ENCODE measurements at places on chromosomes 4 and X.

DNA sequence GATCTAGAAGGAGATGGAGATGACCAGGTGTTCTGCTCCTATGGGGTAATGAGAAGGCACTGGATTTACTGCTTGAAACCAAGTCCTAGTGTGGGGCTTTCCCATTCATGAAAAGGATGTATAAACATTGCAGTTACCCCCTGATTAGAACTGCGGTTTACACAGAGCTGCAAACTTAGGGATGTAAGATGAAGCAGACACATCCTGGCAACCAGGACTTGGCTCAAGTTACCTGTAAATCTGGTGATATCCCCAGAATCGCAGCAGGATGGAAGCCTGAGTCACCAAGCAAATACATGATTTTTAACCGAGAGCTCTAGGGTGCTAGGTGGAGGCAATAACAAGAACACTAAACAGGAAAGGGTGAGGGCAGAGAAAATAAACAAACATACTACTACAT is 178.6 kb upstream of the MAMLD1 start:
- DNase-seq = no peak

DNA sequence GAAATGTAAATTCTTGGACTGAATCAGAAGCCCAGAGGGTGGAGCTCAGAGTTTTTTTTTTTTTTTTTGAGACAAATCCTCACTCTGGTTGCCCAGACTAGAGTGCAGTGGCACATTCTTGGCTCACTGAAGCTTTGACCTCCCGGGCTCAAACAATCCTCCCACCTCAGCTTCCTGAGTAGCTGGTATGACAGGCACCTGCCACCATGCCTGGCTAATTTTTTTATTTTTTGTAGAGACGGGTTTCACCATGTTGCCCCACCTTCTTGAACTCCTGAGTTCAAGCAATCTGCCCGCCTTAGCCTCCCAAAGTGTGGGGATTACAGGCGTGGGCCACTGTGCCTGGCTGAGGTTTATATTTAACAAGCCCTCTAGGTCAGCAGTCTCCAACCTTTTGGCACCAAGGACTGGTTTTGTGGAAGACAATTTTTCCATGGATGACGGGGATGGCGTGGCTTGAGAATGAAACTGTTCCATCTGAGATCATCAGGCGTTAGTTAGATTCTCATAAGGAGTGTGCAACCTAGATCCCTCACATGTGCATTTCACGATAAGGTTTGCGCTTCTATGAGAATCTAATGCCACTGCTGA is 76.7 kb downstream of the FHIP1A start:
- DNase-seq = peak; percentile 10

DNA sequence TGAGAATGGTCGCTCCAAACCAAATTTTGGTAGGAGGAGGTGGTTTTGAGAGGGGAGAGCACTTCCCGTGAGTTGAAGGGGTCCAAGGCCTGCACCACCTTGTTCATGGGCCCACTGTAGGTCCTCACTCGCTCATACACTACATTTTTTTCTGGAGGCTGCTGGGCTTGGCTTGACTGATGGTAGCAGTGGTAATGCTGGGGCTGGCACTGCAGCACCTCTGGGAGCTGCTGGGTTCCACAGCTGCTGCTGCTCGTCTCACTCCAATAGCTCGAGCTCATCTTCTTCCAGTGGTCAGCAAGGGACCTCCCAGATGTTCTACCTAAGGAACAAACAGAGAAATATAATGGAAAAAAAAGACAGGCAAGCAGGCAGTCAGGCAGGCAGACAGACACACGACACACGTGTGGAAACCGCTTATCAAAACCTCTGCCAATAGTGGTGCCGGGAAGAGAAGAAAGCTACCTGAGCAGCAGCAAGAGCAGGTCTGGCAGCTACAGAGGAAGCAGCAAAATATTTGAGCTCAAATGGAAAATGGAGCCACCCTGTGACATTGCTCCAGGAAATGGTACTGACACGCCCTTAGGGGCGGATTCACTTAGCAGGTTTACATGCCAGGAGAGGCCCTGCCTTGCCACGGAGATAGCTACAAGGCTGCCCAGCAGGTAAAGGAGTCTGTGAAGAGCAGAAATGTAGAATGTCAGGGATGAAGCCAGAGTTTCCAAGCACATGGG is at the start of gene POF1B:
POF1B (minus strand) TSS at position 492 of the 734 bp plus-strand sequence; CDS start at position 281, 211 bp downstream.
- DNase-seq = no peak

- no peak for DNase-seq
Observed at GRCh38 chr4:84495118-84495793, 3.8 kb downstream of the NKX6-1 start.

- DNase-seq = peak; percentile 1
Observed at GRCh38 chr4:161133586-161134276, 1030.1 kb downstream of the FSTL5 start.

GRCh38 chrX:26789751-26790150 is 573.8 kb downstream of the MAGEB5 start:
- no peak for DNase-seq

DNA sequence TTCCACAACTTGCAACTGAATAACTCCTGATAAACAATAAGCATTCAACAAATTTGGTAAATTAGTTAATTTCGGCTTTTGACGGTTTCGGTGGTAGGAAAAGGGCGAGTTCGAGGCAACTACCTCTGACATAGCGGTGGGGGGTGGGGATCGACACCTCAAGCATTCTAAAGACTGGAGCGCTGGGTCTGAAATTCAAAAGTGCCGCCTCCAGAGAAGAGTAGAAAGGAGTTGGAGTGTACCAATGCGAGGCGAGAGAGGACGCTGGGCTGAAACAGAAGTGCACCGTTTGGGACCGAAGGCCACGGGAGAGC is 725 bp downstream of the SMC1A start:
- DNase-seq = no peak

- peak; percentile 33 for DNase-seq
Observed at GRCh38 chrX:38192007-38192810, 28.5 kb downstream of the SRPX start.

GRCh38 chr4:97589481-97590196 is 553.6 kb downstream of the STPG2 start:
- no peak for DNase-seq

DNA sequence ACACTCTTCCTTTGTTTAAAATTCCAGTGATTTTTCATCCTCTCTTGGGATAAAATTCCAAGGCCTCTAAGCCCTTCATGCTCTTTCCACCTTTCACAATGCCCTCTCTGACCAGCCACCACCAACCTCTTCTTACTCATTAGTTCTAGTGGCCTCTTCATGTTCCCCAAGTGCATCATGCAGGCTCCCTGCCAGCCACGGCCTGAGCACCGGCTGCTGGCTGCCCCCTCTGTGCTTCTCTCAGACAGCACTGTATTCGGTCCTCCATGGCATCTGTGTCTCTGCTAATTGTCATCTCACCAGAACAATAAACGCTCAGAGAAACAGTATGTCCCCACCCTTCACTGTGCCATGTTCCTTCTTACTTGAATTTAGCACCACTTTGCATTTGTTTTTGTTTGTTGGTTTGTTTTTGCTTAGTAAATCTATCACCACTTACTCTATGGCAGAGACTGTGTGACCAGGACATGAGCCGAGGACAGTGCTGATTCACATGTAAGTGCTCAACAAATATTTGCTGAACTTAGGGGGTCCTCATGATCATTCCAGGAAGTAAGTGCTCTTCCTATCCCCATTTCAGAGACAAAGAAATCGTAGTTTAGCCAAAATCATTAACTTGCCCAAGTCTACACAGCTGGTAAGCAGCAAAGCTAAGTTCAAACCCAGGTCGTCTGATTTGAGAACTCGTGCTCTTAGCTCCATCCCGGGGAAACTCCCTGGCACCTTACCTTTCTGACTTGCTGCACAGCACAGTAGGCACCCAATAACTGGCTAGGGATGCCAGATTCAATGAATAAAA is 77.1 kb upstream of the UCP1 start:
- no peak for DNase-seq

DNA sequence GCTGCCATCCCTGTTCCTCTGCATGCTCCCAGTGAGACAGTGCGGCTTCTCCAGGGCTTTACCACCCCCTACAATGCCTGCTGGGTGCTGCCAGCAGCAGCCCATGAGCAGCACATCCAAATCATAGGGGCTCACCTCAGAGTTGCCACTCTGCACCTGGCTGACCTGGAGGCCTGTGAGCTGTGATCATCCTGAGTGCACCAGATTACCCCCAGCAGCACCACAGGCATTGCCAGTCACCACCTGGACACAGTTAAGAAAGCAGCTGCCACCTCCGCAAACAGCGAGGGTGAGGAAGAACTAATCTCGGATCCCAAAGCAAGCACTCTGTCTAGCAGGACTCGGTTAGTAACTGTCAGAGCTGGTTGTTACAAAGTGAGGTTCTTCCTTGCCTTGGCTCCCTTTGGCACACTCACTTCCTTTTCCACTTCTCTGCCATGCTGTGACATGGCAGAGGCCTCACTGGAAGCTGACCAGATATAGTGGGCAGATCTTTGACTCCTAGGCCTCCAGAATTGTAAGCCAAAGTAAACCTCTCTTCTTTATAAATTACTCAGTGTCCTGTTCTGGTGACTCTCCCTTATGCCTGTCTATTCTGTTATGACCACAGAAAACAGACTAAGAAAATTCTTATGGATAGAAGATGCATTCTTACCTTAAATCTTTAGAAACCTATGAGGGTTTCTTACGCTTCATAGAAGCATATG is 25.2 kb downstream of the LRIT3 start:
- no peak for DNase-seq

DNA sequence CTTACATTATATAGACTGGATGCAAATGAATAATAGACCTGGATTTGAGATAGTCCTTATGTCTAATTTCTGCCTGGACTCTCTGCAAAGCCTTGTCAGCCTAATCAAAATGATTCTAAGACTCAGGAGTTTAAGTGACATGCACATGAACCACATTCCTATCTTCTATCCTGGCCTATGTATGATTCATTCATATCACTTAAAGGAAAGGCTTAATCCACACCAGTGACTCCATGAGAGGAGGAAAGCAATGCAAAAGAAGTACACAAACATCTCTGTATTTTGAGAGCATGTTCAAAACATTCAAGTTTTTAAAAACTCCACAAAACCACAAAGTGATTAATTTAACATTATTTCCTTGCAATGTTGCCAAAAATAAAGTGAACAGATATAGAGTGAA is 14.6 kb downstream of the AMOT start:
- DNase-seq = peak; percentile 61

- DNase-seq = no peak
Observed at GRCh38 chr4:172881645-172882044, 287.0 kb upstream of the GALNT7 start.

GRCh38 chr4:108008721-108009120 is 19.0 kb downstream of the HADH start:
- peak; percentile 72 for DNase-seq

GRCh38 chr4:57314636-57315035 is 204.5 kb upstream of the IGFBP7 start:
- no peak for DNase-seq

DNA sequence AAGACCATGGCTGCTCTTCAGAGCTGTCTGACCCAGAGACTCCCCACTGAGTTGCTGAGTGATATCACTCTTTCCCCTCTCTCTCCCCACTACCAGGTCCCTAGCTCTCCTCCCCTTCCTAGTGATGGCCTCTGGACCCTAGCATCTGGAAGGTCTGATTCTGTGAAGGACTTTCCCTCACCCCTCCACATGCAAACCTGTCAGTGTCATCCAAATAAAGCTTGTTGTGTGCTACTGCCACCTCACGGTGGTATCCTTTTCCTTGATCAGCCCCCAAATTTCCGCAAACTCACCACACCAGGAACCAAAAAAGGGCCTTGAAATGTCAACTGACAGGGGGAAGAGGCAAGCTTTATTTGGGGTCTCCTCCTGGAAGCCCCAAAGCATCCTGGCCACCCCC is 500.2 kb downstream of the IDS start:
- DNase-seq = no peak

DNA sequence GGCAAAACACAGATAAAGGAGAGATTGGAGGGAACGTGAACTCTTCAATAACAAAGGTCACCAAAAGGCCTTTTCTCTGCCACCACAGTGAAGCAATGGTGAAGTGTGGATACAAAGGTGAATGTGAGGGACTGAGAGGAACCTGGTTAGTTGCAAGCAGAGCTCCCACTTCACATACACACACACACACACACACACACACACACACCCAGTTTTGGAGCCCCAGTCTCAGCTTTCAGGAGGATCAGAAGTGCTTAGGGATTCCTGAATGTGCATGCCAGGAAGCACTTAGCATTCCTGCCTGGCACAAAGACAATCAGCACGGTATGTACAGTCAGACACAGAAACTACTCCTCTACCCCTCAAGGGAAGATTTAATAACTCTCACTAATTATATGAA is 71.5 kb downstream of the ARHGEF9 start:
- DNase-seq = peak; percentile 14

GRCh38 chr4:83282049-83282535 is 2.5 kb downstream of the COQ2 start:
- DNase-seq = peak; percentile 62

- DNase-seq = no peak
Observed at GRCh38 chrX:154382483-154383069, 3.5 kb downstream of the EMD start.

- DNase-seq = peak; percentile 16
Observed at GRCh38 chr4:183541752-183542040, 36.8 kb downstream of the ING2 start.

- no peak for DNase-seq
Observed at GRCh38 chr4:177404986-177405385, 37.3 kb downstream of the AGA start.

GRCh38 chrX:86946569-86946968 is 571.0 kb upstream of the KLHL4 start:
- DNase-seq = peak; percentile 0

DNA sequence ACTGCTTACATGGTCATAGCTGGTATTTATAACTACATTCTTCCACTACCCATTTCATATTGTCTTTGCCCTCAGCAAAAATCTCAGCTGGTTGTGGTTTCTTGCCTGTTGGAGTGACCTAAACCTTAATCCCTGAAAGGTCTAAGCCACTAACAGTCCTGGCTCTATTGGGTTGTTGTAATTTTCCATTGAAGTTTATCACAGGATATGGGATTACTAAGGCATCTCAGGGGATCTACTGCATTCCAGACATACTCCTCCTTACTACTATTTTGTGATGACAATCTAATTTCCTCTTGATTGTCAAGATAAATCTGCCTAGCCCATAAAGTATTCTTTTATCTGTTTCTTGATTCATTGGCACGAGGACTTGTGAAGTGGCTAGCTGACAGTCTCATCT is 6.2 kb upstream of the OSTC start:
- DNase-seq = peak; percentile 84

DNA sequence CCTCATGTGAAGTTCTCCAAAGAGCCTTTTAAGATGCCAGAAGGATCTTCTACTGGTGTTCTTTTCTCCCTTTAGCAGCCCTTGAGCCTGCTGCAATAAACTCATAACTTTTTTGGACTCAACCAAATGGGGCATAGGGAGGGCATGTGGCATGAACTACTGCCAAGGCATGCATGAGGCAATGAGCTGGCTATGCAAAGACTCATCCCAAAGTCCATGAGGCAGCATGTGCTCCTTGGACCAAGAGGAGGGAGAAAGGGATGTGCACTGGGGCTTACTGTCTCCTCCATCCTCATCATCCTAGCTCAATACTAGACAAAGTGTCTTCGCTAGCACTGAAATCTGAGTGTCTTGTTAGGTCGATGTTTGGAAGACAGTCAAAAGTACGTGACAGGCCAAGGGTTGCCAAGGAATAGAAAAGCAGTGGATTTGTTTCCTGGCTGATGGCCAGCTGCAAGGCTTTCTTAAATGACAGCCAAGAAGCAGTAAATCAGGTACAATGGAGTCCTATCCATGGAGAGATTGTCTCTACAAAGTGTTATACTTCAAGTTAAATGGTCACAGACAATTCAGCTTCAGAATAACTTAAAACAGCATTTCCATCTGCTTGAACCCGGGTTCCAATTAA is 44.5 kb upstream of the ATXN3L start:
- no peak for DNase-seq
